NCI-H2029 treated with DMSO at 0.1 percent for 48 hours (cell line): ENCODE measurements at places on chromosomes 13 and 19.

GRCh38 chr19:2982983-2983350 lies 5.6 kb downstream of the TLE6 start:
- DNase-seq: peak; percentile 58

DNA sequence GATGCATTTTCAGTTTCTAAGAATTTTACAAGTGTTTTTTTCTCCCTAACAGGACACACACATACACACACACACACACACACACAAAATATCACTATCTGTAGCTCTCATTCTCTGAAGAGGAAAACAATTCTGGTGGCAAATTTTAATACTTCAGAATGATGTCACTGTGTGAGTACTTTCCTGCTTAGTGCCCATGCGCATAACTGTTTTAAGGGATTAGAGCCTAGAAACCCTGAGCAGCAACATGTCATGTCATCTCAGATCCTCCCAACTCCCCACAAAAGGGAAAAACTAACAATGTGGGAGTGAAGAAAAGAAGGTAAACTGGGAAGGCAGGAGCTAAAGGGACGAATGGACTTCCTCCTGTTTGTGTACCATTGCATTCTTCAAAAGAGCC lies 401.2 kb downstream of the SPRY2 start:
- no peak for DNase-seq

GRCh38 chr13:32277839-32278238 lies 37.3 kb downstream of the ZAR1L start:
- no peak for DNase-seq

GRCh38 chr19:4660993-4661392 lies 9.1 kb downstream of the MYDGF start:
- DNase-seq: no peak

DNA sequence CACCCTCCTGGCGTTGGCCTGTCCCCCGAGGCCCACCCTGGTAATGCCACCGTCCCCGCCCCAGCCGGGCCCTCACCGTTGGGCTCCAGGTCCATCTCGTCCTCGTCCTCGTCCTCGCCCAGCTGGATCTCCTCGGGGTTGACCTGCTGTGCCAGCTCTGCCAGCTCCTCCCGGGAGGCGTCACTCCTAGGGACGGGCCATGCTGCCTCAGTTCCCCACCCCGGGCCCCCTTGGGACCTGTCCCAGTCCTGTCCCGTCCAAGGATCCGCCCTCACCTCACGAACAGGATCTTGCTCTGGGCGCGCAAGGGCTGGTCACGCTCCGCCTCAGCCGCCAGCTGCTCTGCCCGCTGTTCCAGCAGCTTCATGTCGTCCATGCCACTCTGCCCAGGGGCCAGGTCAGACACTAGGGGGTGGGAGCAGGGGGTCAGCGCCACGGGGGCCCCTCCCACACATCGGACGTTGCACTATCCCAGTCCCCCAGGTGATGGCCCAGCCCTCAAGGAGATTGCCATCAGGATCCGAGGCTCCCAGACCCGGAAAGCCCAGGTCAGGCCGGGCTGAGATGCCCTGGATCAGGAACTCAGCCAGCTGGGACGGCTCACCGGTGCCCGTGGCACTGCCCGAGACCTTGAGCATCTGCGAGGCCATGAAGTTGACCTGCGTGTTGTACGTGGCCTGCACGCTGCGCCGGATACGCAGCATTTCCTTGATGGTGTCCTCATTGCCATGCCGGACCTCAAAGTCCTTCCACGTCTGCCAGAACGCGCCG lies 9.5 kb downstream of the XAB2 start:
- no peak for DNase-seq

GRCh38 chr19:28424077-28424476 lies 788.9 kb downstream of the UQCRFS1 start:
- DNase-seq: no peak

- DNase-seq: peak; percentile 53
Observed at GRCh38 chr19:48333467-48334384, 8.4 kb downstream of the EMP3 start.

DNA sequence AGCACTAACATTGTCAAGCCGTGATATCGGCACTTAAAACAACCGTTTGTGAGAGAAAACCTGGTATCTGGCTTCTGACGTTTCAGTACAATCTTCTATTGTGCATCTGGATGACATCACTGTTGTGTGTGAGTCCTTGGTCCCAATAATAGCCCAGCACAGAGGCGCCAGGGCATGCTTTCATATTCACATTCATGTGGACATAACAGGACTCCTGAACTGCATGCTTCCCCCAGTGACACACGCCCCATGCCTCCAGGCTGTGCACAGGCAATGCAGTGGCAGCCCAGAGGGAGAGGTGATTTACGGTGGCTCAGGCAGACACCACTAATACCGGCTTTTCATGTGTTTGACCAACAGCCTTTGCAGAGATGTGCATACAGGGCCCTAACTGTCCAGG lies 58.1 kb downstream of the MRPL57 start:
- DNase-seq: no peak

GRCh38 chr19:47228937-47229675 lies 1.9 kb downstream of the BBC3 start:
- no peak for DNase-seq

- no peak for DNase-seq
Observed at GRCh38 chr13:63149375-63149774, 1733.7 kb upstream of the PCDH20 start.

DNA sequence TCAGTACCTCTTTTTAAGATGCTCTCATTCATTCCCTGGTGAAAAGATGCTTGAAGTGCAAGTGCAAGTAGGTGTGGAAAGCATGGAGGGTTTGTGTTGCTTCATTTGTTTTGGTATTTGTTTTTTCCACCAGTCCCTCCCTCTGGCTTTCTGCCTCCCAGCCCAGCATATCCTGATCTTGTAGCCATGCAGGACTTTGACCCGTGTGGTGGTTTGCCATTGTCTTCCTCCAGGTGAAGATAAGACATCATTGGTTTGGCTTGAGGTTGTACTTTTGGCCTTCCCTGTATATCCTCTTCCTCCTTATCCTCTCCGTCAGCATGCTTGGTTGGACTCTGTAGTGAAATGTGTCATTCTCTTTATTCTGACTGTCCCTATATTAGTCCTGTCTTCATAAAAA lies 9.1 kb downstream of the SPINT2 start:
- DNase-seq: no peak

DNA sequence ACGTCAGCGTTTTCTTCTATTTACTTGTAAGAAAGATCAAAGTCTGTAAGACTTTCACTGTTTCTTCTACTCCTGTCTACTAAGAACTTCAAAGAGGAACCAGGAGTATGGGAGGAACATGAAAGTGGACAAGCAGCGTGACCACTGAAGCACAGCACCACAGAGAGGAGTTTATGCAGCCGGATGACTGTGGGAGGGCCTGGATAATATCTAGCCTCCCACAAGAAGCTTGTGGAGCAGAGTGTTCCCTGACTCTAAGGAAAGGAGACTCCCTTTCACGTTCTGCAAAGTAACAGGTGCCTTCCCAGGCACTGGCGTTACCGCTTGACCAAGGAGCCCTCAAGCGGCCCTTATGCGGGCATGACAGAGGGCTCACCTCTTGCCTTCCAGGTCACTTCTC lies 83.6 kb upstream of the PDCD5 start:
- no peak for DNase-seq

DNA sequence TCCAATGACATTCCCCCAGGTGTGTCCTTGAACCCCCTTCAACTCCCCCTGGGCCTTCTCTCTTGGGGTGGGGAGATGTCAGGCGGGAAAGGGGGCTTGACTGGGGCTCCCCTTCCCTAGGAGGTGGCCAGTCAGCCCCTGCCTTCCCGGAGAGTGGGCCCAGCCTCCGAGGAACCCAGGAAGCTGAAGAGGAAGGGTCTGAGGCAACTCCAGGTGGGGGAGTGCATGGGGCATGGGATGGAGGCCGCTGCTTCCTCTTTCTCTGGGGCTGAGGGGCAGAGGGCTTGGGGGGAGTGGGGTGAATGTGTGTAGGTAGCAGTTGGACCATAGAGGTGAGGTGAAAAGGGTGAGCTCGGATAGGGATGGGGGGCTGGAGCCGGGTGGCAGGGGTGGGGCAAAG lies 2.7 kb upstream of the INAFM1 start:
- DNase-seq: no peak

- no peak for DNase-seq
Observed at GRCh38 chr13:31843044-31843443, 103.7 kb downstream of the RXFP2 start.

DNA sequence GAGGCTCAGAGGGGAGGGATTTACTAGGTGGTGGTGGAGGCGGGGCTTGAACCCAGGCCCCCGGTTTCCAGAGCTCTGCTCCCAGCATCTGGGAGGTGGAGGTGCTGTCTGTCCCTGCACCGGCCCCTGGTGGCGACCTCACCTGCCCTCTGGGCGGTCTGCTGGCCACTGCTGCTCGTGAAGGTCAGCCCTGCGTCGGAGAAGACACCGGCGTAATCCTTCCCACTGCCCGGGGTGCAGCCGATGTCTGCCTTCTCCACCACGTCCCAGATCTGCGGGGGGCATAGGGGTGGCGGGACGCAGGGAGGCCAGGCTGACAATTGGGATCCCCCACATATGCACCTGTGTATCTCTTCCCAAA lies 12.8 kb downstream of the C3 start:
- DNase-seq: no peak

- DNase-seq: no peak
Observed at GRCh38 chr13:103884101-103884723, 818.0 kb upstream of the SLC10A2 start.

DNA sequence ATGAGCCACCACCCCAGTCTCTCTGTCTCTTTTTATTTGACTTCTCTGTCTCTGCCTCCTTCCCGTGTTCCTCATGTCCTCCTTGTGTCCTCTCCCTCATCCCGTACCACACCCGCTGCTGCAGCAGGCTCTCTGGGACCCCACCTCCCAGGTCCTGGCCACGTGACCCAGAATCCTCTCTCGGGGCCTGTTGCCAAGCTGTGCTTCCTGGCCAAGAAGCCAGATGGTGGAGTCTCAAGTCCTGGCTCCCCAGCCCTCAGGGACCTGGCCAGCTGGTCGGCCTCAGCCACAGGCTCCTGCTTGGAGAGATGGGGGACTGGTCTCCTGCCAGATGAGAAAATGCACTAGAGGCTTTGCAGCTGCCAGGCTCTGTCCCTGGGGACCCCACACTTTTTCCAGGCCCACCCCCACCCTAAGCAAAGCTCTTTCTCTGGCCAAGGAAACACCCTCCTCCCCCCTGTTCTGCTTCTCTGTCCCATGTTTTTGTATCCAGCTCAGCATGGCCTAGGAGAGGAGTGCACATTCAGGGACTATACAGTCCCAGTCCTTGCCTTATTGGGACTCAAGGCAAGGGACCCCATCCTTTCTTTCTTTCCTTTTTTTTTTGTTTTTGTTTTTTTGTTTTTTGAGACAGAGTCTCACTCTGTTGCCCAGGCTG lies 34.3 kb upstream of the SHKBP1 start:
- DNase-seq: no peak

GRCh38 chr13:32378012-32378411 lies 49.9 kb downstream of the N4BP2L1 start:
- DNase-seq: no peak

GRCh38 chr13:106129273-106129672 lies 406.2 kb downstream of the EFNB2 start:
- DNase-seq: no peak

DNA sequence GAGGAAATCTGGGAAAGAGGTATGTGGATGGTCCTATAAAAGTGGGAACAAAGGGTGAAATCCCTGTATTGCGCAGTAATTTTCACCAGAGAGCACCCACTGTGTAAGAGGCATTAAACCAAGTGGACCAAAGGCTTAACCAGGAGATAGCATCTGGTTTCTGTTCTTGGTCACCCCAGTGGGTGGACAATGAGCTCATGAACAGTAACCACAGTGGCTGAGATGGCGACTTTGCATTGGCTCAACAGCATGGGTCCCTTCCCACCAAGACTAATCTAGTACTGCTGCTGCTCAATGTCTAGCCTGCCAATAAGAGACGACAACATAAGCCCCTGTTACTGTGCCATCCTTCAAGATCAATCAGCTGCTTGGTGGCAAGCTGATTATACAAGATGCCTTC lies 36.6 kb downstream of the CCDC169 start:
- no peak for DNase-seq

DNA sequence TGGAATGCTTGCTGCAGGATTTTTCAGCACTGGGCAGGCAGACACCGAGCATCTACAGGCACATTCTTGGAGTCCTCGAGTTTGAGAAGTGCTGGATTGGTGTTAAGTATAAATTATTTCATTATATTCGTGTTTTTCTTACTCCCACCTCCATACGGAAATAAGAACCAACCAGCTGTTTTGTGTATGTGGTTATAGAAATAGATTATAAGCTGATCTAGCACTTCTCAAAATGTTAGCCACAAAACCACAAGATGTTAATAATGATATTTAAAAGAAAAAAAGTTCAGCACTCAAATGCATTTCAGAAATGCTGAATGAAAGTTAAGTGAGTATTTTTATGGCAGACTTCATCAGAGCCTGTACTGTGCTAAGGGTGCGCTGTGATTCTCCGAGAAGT lies 24.0 kb upstream of the TEX29 start:
- no peak for DNase-seq

DNA sequence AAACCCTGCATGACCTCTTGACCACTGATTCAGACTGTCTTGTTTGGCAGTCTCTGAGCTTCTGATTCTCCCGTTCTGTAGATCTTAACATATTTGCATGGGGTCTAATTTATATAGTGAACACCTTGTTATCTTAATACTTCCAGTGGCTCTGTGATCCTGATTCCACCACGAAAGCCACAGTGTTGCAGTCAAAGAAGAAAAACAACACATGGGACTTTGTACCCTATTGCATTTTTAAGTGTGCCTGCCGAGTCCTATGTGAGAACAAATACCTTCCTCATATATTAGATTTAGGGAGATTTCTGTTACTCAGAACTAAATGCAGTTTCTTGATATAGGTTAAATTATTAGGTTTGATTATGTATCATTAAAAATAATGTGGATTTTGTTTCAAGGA lies 12.3 kb upstream of the ZNF556 start:
- no peak for DNase-seq
